Transverse colon (tissue), 4 donors: ENCODE measurements at places on chromosomes 5 and 9. TPM values are rescaled to one million over a fixed set of nuclear protein-coding genes. Genes with fewer than 3 reads are reported as not detected.

GRCh38 chr9:14326264-14326826 is 12.4 kb upstream of the NFIB start:
- H3K4me3 ChIP-seq, result no peak overlapping the region
- H3K4me1 ChIP-seq, result peaks cover 3% of the 10 kb centered on the region
- peak overlapping the region; percentile 3 for H3K27ac ChIP-seq
- no peak for DNase-seq
- H3K36me3 ChIP-seq, result no peaks in the 10 kb centered on the region

GRCh38 chr9:93111371-93112115 is 15.5 kb downstream of the CARD19 start:
- H3K36me3 ChIP-seq, result peaks cover 6% of the 10 kb centered on the region
- no peak overlapping the region for H3K4me3 ChIP-seq
- H3K4me1 ChIP-seq, result no peaks in the 10 kb centered on the region
- H3K27ac ChIP-seq, result no peak overlapping the region

The PCDHA12 gene
- 0.64 TPM for total RNA-seq

The CREBRF gene
- total RNA-seq, result 33.2 TPM

GRCh38 chr5:164234321-164234720 is 728.9 kb downstream of the MAT2B start:
- H3K27ac ChIP-seq, result no peak overlapping the region
- H3K4me3 ChIP-seq, result no peak overlapping the region
- H3K36me3 ChIP-seq, result no peaks in the 10 kb centered on the region
- H3K27me3 ChIP-seq, result no peaks in the 10 kb centered on the region
- no peak for DNase-seq
- H3K4me1 ChIP-seq, result no peaks in the 10 kb centered on the region

The NUDT12 gene
- total RNA-seq, result 19.0 TPM

- no peaks in the 10 kb centered on the region for H3K27me3 ChIP-seq
- H3K4me1 ChIP-seq, result no peaks in the 10 kb centered on the region
- no peaks in the 10 kb centered on the region for H3K36me3 ChIP-seq
- no peak overlapping the region for H3K4me3 ChIP-seq
Measured at GRCh38 chr5:129616517-129616916, 131.4 kb upstream of the MINAR2 start.
